ENCODE measurements at places on chromosomes 7 and 10. TPM values are rescaled to one million over a fixed set of nuclear protein-coding genes. Genes with fewer than 3 reads are reported as not detected.

DNA sequence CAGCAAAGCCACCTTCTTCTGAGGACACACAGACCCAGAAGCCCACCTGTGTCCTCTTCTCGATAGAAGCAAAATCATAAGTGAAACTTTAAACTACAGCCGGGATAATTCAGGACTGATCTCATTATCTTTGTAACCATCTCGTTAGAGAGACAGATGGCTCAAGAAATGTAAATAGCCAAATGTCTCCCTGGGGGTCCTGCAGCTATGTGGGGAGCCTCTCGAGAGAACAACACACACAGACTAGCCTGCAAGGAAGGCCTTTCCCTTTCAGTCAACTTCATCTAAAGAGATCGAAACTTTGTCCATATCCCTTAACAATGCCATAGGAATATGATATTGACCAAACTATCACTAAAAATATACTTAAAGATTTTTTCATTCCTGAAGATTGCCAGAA is 93.5 kb downstream of the VWC2 start:
- no peak for DNase-seq

- DNase-seq, result no peak
Observed at GRCh38 chr7:99012722-99013121, 131.2 kb downstream of the SMURF1 start.

DNA sequence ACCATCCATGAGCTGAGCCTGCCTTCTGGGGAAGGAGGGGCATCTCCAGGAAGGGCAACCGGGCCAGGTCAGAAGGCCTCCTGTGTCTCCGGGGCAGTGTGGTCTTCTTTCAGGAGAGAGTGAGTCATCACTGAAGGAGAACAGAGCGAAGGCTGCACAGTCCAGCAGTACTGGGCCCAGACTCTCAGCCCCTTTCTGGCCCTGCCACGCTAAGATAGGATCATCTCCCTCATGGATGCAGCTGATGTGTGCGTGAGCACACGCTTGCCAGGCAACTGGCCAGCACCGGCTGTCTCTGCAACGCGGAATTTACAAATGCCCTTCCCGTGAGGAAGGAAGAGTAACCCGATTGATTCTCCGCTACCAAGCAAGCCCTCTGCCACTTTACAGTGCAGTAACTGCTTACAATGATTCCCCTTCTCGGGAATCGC is 328.2 kb downstream of the TNS3 start:
- no peak for DNase-seq

ATG9B gene
- polyA plus RNA-seq, result 2.6 TPM

CPA2 gene
- 0.21 TPM for polyA plus RNA-seq

GRCh38 chr7:98840722-98841121 is 29.1 kb downstream of the TMEM130 start:
- no peak for DNase-seq
